ENCODE measurements at places on chromosomes 13 and 19.

GRCh38 chr13:57815600-57815999 lies 184.1 kb downstream of the PCDH17 start:
- DNase-seq, result no peak

GRCh38 chr13:113930671-113931637 lies 42.9 kb downstream of the C13orf46 start:
- no peak for DNase-seq

- no peak for DNase-seq
Measured at GRCh38 chr13:27919659-27919933, 204 bp upstream of the PDX1 start.

DNA sequence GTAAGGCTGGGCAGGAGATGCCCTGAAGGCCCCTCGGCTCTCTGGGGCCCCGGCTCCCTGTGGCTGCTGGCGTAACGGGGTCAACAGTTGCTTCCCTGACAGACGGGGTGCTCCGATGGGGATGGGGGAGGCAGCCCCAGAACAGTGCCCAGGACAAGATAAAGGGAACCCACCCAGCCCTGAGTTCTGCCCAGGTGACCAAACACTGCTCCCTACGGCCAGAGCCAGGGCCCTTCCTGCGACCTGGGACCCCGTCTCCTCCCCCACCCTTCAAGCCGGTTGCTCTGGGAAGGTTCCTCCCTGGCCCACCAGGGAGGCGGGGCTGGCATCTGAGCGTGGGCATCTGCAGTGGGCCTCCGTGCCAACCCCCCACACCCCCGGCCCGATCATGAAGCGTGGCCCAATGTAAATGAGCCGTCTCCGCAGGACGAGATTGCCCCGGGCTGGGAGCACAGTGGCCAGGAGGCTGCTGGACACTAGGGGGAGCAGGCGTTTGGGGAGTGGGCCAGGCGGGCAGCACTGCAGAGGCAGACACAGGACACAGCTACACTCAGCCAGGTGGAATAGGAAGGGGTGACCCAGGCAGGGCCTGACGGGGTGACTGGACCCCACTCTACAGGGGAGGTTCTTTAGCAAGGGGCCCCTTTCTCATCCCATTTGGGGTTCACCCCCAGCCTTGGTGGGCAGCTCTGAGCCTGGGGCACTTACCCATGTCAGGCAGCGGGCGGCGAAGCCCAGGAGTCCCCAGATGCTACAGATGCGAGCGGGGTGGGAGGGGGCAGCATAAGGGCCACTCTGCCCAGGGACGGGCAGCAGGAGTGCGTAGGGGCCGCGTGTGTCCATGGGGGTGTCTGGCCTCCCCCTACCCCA lies 1.2 kb upstream of the NKPD1 start:
- no peak for DNase-seq

DNA sequence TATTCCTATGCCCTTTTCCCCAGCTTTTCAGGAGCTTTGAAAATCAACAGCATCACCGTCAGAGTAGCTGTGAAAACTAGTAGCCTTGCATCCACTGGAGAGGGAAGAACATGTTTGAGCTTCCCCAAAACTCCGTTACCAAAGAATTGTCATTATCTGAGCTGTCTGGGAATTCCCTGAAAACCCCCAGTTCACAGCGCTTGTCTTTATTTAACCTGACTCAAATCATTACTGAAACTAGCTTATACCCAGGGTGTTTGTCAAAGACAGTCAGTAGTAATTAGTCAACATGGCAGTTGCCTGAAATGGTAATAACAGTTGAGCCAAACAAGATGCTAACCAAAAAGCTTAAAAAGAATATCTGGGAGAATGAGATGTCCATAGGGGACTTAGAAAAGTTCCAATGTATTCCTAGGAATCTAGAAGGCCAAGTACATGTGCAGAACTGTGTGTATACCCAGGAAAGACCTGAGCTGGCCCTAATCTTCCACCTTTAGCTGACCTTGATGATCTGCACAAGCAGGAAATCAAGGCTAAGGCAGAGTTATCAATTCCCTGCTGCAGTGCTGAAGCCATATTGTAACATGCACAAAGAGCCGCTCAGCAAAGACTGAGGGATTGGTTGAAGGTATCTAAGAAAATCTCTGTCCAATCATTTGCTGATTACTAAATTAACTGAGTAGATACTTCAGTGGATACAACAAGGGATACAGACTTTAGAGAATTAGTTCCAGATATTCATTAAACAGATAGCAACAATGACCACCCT lies 130.8 kb downstream of the KL start:
- no peak for DNase-seq

- no peak for DNase-seq
Measured at GRCh38 chr13:69287050-69287698, 820.5 kb upstream of the ATXN8OS start.

DNA sequence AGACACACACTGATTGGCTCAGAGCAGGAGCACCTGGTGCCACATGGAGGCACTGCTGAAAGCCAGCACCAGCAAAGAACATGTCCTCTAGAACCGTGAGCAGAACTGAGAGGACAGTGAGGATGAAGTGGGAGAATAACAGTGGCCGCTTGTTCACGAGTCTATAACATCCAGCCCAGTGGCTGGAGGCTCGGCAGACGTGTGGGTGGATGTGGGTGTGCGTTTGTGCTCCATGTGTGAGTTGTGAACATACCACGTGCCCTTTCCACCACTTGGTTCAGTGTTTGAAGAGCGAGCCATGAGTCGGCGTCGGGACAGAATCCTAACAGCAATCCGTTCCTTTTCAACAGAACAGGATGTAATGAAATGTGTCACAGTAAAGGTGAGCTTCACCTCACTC lies 113.0 kb downstream of the SOX1 start:
- DNase-seq, result no peak

GRCh38 chr13:30034458-30034795 lies 184.0 kb upstream of the UBL3 start:
- no peak for DNase-seq

DNA sequence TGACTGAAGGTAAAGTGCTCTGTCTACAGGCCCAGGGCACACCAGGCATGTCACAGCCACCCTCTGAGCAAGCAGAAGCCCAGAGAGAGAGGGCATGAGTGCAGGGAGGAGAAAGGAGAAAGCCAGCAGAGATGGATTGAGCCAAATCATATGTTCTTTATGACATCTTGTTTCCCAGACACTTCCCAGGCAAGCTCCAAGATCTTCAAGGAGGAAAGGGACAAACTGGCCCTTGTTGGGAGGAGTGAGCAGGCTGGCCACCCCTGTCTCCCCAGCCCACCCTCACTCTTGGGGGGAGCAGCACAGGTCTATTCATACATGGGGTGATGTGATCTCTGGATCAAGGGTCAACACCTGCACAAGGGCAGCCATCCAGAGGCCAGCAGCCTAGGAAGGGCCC lies 298.8 kb downstream of the UQCRFS1 start:
- DNase-seq, result no peak

DNA sequence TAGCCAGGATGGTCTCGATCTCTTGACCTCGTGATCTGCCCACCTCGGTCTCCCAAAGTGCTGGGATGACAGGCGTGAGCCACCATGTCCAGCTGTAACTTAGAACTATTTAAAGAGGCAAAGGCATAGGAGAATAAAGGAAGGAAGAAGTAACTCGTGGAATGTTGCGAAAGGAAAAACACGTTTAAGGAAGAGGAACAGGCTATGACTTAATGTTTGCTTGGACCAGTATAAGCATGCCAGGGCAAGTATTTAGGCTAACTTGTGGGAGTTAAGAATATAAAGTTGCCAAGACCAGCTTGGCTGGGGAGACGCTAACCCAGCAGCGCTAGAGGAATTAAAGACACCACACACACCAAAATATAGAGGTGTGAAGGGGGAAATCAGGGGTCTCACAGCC lies 33.5 kb downstream of the ZNF844 start:
- no peak for DNase-seq

GRCh38 chr19:18321734-18322102 lies 1.2 kb downstream of the LSM4 start:
- no peak for DNase-seq

DNA sequence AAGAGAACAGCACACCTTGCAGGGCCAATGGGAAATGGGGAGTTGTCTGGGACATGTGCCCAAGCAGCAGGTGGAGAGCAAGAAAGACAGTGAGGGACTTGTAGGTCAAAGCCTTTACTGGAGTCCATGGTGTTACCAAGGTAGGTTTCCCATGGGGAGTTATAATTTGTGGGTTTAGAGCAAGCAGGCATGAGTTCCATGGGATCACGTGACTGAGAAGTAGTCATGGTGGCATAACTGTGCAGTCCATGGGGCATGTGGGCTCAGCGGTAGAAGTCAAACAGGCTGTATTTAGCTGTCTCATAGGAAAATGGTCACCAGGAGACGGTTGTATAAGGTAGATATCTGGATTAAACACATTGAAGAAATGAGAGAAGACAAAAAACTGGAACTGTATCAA lies 715.1 kb downstream of the SLITRK1 start:
- no peak for DNase-seq

DNA sequence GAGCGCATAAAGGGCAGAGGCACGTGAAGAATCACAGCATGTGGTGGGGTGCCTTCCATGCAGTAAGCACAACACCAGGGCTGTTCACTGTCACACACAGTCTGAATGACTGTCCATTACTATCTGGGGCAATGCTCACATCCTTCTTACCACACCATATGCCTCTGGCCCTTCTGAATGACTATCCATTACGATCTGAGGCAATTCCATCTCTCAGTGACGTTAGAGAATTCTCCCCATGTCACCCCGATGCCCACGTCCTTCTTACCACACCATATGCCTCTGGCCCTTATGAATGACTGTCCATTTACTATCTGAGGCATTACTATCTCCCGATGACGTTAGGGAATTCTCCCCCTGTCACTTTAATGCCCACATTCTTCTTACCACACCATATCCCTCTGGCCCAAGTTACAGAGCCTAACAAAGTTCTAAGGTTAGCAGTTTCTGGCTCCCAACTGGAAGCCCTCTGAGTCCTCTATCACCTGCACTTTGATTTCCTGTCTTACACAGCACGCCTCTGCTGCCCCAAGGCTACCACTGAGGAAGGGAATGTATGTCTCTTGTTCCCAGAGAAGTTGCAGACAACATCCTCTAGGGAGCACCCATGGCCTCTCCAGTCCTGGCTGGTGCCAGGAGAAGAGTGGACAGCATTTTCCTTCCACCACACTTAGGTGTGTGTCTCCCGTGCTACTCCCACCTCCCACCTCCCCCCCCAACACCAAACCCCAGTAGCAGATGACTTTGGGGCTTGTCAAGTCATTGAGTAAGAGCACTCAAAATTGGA lies 154.8 kb downstream of the COG6 start:
- DNase-seq, result no peak

GRCh38 chr19:46644720-46645119 lies 8.7 kb upstream of the GNG8 start:
- no peak for DNase-seq

DNA sequence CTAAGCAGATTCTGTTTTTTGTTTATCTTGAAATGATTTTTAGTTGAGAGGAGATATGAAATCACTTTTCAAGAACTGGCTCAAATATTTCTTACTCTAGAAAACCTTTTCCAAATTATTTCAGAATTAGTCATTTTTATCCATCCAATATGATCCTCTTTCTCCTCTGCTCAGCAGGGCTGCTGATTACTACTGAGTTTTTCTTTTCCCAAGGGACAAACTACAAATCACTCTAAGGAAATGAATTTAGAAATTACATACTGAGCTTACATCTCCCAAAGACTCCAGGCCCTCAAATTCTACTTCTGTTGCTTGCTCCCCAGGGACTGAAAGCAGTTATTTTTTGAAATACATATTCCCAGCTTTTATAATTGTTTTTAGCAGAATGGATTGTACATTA lies 87.4 kb upstream of the UFM1 start:
- DNase-seq, result no peak

DNA sequence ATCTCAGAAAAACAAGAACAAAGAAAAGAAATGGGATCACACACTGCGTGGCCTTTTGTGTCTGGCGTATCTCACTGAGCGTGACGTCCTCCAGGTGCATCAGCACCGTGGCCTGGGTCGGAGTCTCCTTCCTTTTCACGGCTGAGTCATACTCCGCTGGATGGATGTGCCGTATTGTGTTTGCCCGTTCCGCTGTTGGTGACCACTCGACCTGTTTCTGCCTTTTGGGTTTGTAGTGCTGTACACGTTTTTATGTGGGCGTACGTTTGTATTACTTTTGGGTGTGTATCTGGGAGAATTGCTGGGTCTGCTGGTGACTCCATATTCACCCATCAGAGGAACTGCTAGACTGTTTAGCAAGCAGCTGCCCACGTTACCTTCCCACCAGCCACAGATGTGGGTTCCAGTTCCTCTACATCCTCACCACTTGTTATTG lies 11.4 kb downstream of the ARID3A start:
- DNase-seq, result no peak

DNA sequence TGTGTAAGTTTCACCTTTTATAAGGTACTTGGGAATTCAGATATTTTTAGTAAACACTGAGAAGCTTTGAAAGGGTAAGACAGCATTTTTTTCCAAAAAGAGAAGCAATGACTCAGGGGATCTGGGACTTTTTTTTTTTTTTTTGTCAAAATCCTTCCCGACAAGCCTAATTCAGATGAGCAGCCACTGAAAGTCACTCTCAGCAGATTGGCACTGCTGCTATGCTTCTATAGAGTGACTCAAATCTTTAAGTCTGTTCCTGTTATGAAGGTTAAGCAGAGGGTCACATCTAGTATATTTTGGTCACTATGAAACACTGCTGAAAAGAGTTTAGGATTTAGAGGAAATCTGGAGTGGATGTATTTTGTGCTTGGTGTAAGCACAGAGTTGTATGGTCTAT lies 571.1 kb downstream of the MYO16 start:
- DNase-seq, result no peak

GRCh38 chr19:55398200-55398925 lies 9.2 kb downstream of the UBE2S start:
- no peak for DNase-seq

DNA sequence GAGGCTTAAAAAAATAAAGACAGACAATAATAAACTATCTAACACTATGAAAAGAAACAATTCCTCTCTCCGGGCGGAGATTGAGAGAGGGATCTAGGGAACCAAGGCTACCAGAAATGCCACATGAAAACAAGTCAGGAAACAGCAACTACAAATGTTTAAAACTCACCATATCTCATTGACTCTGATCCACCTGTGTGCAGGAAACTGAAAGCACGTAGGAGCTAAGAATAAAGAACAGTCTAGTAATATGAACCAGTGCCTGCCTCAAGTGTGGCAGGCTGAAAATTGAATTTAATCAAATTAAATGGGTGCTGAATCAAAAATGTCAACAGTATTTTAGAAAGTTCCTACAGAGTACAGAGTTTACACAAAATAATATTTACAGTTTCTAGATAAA lies 1701.0 kb downstream of the SLITRK5 start:
- DNase-seq, result no peak

DNA sequence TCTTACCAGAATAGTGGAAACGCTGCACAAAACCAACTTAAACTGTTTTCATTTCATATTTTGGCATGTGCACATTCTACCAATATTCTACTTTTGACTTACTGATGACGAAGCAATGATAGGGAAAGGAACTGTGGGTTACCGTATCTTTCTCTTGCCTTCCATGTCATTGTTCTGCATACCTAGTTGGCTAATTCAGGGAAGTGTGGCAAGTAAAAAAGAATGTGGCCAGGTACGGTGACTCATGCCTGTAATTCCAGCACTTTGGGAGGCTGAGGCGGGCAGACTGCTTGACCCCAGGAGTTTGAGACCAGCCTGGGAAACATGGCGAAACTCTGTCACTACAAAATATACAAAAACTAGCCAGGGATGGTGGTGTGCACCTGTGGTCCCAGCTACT lies 108.2 kb downstream of the SIPA1L3 start:
- no peak for DNase-seq
